ENCODE measurements at places on chromosomes 1 and 21.

DNA sequence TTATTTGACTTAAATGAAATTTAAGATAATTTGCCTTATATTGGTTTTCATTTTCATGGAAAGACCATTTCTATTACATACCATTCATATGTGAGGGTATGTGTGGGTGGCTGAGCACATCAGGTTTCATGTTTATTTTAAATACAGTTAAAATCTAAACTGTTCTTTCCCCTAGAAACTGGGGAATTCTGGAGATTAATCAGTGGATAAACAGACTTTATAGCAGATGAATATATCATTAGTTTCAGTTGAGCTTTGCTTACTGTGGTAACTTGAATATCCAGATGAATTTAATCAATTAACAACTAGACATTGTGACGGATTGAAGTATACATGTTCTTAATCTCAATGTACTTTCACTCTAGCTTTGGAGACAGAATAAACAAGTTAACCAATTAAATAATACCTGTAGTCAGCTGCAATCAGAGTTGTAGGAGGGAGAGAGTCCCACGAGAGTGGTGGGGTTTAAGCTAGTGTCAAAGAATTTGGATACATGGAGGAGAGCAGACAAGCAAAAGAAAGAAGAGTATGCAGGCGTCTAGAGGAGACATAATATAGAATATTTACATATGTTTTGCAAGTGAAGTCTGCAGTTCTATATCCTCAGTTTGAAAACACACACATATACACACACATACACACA is 97.6 kb downstream of the PDE4B start:
- DNase-seq = no peak

- no peak for DNase-seq
These were observed 4.6 kb downstream of the NBL1 start for GRCh38 chr1:19648689-19649088.

- peak; percentile 46 for DNase-seq
These were observed 36.3 kb downstream of the RSPH1 start for GRCh38 chr21:42459546-42460215.

DNA sequence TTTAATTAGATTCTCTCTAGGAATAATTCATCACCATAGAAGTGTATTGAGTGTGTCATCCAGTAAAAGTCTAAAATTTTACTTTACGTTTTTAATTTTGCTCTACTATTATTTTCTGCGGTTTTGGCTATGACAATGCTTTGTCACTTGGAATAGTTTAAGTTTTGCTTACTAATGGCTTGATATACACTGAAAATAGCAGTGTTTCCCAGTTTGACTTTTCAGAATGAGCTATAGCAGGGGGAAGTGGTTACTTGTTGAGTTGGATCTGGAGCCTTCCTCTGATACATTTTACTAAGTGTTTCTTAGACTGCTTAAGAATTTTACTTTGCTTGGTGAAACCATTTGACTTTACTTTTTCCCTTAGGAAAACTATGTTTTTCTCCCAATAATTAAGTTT is 5.0 kb downstream of the DNAJC16 start:
- DNase-seq = no peak

GRCh38 chr1:227343727-227344551 is 25.6 kb upstream of the CDC42BPA start:
- DNase-seq = no peak

DNA sequence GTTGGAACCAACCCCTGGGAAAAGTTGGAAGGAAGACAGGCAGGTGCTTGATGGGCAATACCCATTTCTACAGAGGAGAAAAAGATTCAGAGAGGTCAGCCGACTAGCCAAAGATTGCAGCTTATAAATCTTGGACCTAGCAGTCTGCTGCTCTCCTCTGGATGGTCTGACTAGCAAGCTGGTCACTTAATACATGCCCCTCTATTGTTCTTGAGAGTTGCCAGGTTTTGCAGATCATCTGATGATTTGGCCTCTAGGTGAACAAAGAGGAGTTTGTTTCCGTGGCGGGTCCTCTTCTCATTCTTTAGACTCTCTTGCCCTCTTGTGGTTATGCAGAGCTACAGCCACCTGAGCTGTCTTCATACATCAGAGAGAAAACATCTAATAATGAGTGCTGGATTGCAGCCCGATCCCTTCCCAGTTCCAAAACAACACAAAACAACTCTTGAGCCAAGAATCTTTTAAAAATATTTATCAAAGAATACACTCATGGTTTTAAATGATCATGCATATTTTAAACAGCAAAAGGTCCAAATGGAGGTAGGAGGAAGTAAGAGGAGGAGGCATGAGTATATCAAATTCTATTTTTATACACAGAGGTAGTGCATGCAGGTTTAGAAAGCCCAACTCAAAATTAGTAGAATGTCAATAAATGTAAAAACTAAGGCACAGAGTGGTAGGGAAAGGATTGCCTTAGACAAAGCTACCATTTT is 115.7 kb downstream of the SLC30A10 start:
- DNase-seq = no peak

DNA sequence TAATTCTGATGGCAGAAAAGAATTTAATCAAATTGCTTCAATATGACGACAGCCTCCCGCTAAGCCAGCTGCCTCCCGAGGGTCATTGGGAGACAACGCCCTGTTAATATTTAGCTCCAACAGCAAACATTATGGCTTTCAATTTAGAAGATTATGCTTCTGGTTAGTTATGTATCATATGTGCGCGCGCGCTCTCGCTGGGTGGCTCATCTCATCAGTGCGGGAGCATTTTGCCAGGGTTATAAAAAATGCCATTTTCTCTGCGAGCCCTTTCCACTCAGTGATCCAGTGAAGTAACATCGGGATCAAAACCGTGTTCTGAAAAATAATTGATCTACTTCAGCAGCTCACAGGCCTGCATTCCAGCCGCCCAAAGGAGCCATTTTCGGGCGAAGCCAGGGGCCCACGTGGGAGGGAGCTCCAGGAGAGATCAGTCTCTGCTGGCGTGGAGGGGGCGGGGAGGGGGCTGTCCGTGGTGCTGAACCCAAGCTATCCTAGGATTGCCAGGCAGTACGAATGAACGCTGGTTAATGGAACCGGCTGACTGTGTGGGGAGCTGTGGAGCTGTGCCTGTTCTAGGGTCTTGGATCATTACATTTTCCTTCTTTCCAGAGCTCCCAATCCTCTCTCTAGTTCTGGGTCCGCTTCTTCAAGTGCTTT is 219.1 kb upstream of the ZC3H12A start:
- peak; percentile 73 for DNase-seq

DNA sequence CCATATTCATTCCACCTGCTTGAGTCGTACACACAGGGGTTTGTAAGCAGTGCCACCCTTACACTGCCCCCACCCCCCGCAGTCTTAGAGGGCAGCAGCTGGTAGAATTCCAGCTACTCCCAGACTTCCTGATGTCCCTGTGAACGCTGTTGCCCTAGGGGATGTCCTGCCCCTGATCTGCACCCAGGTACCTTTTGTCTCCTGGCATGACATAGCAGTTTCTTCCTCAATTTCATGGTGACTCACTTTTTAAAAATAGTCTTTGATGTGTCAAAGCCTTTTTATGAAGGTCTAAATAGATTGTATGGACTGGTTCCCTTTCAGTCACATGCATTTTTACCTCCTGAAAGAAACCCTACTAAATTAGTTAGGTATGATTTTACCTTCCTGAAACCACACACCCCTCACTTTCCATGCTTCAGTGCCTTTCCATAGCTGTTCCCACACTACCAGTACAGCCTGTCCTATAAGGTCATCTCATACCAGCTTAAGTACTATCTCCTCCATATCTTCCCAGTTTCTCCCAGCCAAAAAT is 76.4 kb downstream of the ST3GAL3 start:
- DNase-seq = no peak

- no peak for DNase-seq
These were observed 63.7 kb downstream of the ACOT7 start for GRCh38 chr1:6329851-6330250.

- no peak for DNase-seq
These were observed 129.5 kb downstream of the TENT5C start for GRCh38 chr1:117735045-117735992.

- DNase-seq = no peak
These were observed 132.2 kb downstream of the SYT2 start for GRCh38 chr1:202578001-202578504.

- DNase-seq = peak; percentile 67
These were observed at the start of gene KIF26B for GRCh38 chr1:245154429-245155271. Gene KIF26B, plus strand, starts transcription at chr1:245154985. Its CDS starts 440 bp downstream, at chr1:245155425.

GRCh38 chr1:15017120-15017519 is 136.4 kb upstream of the TMEM51 start:
- no peak for DNase-seq

- no peak for DNase-seq
These were observed 55.2 kb downstream of the SASS6 start for GRCh38 chr1:100077531-100077930.

GRCh38 chr1:183636783-183637182 is 1.2 kb upstream of the ARPC5 start:
- no peak for DNase-seq

DNA sequence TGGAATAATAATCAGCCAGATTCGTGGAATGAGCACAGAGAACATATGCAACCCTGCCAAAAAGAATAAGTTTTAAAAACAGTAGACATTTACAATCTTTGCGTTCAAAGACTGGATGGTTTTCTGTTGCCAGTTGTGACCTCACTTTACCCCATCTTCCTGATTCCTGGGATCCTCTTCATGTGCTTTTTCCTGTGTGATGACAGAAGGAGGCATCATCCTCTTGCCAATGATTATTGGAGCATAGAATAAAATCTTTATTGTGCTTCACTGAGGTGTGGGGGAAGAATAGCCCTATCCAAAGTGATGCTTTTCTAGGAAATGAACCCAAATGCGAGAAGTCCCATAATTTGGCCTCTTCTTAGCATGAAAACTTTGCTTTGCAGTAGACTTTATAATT is 15.0 kb upstream of the BARHL2 start:
- no peak for DNase-seq

DNA sequence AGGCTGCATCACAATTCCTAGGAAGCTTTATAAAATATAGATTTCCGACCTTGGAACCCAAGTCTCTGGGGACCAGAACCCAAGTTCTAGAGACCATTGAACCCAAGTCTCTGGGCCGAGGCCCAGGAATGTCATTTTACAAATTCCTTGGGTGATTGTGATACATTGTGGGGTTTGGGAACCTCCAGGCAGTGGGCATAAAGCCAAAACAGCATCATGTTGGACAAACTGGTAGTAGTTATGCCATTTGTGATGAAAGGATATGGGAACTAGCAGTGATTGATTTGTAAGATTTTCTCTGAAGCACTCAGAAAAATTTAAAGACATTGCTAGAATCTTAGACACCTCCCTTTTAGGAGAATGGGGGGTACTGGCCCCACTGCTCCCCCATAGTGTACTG is 160.2 kb downstream of the HIVEP3 start:
- DNase-seq = no peak

GRCh38 chr1:11046270-11046566 is 821 bp downstream of the MASP2 start:
- peak; percentile 56 for DNase-seq

All from sciatic nerve (tissue), 2 donors.